Activated naive CD4-positive, alpha-beta T cell treated with anti-CD3 and anti-CD28 coated beads for 36 hours (primary cell): ENCODE measurements at places on chromosomes 11 and 22. TPM values are rescaled to one million over a fixed set of nuclear protein-coding genes. Genes with fewer than 3 reads are reported as not detected.

- no peak for DNase-seq
Observed at GRCh38 chr11:125157953-125158680, 6.4 kb upstream of the PKNOX2 start.

DNA sequence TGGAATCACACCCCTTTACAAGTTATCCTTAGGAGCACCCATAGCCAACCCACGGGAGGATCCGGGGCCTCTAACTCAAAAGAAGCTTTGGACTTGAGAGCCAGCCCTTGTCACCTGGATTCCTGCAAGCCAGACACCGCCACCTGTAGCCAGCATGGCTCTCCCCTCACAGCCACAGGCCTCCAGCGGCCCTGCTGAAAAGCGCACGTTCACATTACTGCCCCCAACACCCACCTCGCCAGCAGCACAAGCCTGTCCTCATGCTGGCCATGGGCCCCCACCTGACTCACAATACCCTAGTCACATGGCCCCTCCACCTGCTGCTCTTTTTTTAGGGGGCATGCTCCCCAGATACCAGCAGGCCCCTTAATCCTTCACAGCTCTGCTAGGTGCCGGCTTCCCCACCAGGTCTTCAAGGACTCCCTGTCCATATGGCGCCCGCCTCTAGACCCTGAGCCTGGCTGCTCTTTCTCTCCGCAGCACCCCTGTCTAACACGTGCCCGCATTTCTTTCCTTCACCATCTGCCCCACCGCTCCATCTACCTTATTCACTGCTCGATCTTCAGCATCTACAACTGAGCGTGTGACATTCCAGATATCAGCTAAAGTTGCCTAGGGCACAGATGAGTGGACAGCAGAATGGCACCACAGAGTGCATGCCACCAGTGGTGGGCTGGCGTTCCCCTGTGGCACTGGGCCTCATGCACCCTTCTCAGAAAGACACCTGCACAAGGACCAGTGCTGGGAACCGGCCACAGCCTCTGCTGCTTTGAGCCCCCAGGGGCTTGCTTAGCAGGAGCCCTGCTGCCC, 6.6 kb downstream of the CARS1 start:
- DNase-seq = no peak

- DNase-seq = no peak
Observed at GRCh38 chr22:42229455-42230149, 40.9 kb downstream of the TCF20 start.

DNA sequence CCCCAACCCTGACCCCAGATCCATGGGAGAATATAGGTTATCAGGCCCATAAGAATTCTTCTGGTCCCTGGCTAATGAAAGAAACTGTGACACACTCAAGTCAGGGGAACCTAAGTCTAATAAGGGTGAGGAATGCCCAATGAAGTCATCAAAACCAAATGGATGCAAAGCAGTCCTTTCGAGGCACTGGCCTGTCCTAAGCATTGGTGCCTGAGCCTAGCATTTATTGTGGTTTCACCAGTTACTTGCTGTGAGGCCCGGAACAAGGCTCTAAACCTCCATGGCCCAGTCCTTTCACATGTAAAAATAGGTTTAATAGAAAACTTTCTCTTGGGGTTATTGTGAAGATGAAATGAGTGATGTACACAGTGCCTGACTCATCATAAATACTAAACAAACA, 712.6 kb downstream of the DLG2 start:
- DNase-seq = no peak

DNA sequence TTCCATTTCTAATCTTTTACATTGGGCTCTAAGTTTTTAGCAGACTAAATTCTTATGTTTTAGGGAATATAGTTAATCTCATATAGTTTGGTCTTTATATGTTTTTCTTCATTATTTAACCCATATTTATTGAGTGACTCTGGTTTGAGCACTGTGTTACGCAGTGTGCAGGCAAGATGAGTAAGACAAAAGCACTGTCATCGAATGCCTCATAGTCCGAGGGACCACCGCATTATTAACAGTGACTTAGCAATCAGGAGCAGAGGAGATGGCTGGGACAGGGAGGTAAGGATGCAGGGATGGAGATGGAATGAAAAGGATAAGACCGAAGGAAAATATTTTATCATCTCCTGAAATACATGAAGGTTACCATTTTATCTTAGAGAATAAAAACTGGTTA, 65.2 kb upstream of the CTSC start:
- DNase-seq = no peak

- no peak for DNase-seq
Observed at GRCh38 chr11:27277843-27278242, 85.2 kb downstream of the CCDC34 start.

DNA sequence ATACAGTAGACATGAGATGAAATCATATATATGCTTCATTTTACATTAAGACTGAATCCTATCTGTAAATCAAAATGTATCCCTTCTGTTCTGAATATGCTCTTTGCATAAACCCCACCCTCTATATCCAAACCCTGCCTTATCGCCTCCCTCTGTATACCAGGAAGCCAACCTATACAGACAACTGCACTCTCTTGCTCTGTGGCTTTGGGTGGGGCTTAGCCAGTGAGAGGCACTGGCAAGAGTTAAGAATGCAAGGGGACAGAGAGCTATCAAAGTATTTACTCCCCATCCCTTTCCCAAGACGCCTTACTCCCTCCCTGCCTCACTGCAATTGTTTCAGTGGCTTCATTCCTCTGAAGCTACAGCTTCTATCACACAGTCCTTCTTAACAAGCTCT, 309.8 kb downstream of the TTC28 start:
- DNase-seq = peak; percentile 43

- DNase-seq = no peak
Observed at GRCh38 chr11:92300876-92301275, 76.3 kb downstream of the FAT3 start.

- DNase-seq = peak; percentile 88
Observed at GRCh38 chr22:23243006-23243573, 62.8 kb downstream of the BCR start.

- no peak for DNase-seq
Observed at GRCh38 chr11:7551571-7551970, 37.8 kb downstream of the PPFIBP2 start.

The APOL5 gene
- not detected for total RNA-seq

The SLC7A4 gene
- not detected for total RNA-seq

The OOSP2 gene
- not detected for total RNA-seq
